ENCODE measurements at places on chromosomes 1 and 21.

GRCh38 chr1:197659171-197659570 is 116.1 kb downstream of the DENND1B start:
- DNase-seq: no peak

DNA sequence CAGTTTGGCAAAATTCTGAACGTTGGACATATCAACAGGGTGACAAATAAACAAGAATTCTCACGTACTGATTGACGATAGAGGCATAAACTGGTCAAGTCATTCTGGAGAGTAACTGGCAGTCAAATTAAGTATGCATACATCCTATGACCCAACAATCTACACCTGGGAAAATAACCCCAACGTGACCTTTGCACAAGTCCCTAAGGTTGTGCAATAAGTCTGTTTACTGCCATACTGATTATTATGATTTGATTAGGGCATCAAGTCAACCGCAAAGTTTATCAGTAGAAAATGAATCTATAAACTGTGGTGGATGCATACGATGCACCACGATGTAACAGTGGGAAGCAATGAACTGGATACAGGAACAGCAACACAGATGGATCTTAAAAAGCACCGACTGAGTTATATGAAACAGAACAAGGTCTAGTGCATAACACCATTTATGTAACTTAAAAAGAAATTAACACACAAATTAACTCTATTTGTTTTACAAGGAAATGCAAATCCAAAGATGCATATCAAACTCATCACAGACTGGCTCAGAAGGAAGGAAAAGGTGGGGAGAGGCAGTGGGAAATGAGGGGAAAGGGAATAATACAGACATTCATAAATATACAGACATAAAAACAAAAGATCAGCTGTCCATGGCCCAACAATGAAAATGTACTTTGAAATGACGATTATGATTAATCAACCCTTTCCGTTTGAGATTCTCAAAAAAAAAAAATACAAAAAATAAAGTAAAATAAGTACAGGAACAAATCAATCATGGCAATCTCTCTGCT is 41.0 kb upstream of the SEC16B start:
- DNase-seq: no peak

DNA sequence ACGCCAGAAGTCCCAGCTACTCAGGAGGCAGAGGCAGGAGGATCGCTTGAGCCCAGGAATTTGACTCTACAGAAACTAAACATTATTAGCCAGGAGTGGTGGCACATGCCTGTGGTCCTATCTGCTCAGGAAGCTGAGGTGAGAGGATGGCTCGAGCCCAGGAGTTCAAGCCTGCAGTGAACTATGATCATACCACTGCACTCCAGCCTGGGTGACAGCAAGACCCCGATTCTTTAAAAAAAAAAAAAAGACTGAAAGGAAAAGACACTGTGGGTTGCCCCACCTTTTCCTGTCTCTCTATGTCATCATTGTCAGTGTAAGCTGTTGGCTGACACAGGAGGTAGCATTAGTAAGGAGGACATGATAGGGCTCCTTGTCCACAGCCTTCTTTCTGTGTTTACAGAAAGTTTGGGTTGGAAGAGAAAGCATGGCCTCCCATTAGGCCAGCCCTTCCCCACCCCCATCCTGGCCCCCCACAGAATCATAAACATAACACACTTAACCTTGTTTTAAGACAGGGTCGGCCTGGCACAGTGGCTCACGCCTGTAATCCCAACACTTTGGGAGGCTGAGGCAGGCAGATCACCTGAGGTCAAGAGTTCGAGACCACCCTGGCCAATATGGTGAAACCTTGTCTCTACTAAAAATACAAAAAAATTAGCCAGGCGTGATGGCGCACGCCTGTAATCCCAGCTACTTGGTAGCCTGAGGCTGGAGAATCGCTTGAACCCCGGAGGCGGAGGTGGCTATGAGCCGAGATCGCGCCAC is 20.6 kb upstream of the RCAN3 start:
- peak; percentile 74 for DNase-seq

- DNase-seq: no peak
Observed at GRCh38 chr21:42581993-42582786, 68.5 kb downstream of the SLC37A1 start.

GRCh38 chr1:229523052-229523451 is 14.9 kb upstream of the NUP133 start:
- no peak for DNase-seq

DNA sequence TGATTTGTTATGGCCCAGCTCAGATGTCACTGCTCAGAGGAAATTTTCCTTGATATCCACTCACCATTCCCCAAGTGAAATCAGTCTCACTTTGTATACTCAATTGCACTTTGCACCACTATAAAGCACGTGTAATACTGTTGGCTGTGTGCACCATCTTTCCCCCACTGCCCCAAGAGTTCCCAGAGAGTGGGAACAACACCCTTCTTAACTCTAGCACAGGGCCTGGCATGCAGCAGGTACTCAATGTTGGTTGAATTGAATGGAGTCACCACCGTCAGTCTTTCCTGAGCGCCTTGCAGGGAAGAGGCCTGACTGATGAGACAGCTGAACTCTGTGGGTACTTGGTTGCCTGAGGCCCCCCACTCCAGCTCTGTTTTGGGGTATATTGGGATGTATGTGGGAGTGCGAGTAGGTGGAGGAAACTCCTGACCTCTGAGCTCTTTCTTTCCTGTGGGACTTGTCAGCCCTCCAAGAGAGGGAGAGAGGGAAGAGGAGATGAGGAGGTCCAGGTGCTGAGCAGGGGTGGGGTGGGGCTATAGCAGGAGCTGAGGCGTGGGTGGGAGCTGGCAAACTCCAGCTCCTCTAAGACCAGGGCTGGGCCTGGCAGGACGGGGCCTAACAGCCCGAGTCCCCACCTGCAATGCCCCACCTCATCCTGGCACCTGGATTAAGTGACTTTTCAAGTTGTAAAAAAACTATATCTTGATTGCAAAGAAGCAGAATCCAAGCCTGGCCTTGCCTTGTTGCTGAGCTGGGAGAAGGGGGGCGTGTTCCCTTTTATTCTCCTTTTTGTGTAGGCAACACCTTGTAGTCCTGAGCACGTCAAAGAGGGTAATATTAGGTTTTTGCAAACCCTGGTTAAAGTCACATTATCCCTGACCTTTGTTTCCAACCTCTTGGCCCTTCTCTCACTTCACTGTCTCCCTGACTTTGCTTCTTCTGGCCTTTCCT is 19.4 kb upstream of the WASF2 start:
- no peak for DNase-seq

DNA sequence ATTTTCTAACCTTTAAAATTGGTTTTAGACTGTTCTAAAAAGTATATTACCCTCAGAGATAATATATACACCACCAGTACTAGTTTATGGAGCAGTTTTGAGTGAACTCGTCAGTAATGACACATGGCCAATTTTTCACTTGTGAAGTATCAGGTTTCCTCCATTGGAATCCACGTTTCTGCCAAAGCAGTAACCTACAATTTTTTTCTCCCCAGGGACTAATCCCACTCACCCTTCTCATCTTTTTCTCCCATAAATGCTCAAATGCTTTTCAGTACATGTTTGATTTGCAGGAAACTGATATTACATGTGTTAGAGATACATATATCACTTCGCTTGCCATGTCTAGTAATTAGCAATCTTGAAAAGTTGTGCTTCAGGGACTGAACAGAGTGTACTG is 94.1 kb downstream of the COL24A1 start:
- DNase-seq: no peak

DNA sequence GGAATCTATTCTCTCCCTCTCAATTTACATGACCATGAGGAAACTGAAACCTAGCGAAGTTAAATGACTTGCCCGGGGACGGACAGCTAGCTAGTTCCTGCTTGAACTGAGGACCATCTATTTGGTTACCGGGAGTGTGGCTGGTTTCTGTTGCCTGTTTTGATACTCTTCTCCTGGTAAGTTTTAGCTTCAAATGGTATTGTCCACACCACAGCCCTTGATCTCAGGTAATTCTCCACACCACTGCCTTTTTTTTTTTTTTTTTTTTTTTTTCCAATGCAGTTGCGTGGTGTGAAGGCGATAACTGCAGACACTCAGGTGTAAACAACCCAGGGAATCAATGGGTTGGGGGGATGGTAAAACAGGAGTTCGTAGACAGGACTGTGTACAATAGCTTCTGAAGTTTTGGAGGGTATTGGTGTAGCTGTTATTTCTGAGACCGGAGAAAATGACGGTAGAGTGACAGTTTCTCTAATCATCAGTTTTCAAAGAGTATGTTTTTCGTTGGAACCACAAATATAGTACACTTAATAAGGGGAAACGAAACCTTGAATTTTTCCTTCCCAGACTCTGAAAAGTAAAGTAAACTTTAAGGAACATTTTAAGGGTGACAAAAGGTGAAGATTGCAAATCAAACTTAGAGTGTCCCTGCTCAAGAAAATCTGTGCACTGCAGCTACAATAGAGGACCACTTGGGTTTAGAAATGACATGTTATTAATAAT is 125.3 kb upstream of the CACYBP start:
- DNase-seq: no peak

GRCh38 chr1:146035048-146035423 is 13.5 kb upstream of the HJV start:
- no peak for DNase-seq

- DNase-seq: no peak
Observed at GRCh38 chr1:151547119-151547899, 7.2 kb downstream of the TUFT1 start.

DNA sequence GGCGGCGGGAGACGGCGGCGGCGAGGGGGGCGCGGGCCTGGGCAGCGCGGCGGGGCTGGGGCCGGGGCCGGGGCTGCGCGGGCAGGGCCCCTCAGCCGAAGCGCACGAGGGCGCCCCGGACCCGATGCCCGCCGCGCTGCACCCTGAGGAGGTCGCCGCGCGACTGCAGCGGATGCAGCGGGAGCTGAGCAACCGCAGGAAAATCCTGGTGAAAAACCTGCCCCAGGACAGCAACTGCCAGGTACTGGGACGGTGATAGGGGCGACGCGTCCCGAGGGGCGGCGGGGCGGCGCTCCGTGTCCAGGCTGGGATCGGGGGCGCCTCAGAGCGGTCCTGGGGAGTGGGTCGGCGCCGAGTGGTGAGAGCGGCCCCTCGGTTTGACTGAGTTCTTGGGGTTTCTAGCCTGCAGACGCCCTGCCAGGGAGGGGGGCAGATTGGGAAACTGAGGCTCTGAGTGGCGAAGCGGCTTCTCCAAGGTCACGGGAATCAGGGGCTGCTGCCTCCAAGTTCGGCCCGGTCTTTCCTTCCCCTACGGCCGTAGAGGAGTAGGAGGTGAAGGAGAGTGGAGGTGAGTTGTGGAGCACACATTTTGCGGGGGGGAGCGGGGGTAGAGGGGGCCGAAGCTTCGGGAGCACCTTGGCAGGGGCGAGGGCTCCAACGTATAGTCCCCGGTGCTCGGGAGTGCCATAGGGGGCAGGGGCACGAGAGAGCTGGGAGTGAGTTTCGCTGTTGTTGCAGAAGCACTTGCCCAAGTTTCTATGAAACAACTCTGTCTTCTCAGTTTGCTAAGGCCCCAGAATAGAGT is 508 bp downstream of the RAVER2 start:
- no peak for DNase-seq

DNA sequence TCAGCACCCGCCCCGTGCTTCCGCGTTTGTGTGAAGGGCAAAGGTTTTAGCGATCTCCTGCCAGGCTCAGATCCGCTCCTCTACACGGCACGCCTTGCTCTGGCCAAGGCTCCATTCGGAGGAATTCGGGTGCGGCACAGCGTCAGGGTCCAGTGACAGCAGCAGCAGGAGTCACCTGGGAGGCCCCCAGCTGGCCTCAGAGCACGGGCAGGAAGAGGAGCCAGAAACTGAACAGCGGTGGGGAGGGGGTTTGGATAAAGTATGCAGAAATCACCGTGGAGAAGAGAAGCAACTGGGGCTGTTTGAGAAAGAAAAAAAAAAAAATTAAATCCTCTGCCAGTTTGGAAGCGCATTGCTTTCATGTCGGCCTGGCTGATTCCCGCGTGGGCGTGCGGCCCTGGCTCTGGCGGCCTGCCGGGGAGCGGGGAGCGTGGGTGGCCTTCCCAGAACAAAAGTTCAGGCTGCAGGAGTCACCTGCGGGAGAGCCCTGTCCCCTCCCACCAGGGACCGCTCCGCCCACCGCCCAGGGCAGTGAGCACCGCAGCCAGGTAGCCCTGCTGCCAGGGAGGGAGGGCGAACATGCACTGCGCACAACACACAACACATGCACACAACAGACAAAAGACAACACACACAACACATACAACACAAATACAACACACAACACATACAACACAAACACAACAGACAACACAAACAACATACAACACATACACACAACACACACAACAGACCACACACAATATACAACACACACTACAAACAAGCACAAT is 107.6 kb downstream of the ETS2 start:
- no peak for DNase-seq

- no peak for DNase-seq
Observed at GRCh38 chr1:83491930-83492329, 507.0 kb downstream of the TTLL7 start.

DNA sequence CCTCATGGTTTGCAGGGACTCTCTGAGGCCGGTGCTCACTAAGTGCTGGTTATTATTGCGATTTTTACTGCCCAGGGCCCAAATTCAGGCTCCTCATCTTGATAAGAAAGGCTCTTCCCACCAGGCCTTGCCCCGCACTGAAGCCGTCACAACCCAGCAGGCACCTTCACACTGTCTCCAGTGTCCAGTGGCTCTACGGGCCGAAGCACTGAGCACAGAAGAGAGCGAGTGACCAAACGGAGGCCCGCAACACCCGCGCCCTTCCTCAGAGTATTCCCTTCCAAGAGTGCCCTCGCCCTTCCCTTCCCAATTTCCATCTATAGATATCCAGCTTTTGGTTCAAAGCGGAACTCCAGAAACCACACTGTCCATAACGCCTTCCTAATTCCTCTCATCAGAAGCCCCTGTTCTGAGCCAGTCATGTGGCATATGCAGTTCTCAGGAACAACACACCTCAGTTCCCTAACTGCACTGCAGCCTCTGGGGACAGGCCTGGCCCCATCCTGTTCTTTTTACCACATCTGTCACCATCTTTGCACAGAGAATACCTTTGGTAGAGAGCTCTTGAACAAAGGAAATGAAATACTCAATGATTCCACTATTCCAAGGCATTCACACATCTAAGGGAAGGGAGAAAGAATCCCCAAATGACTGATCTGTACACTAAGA is 15.1 kb downstream of the FALEC start:
- no peak for DNase-seq

GRCh38 chr1:157626099-157626498 is 28.2 kb upstream of the FCRL4 start:
- DNase-seq: no peak

All from CD4-positive, alpha-beta memory T cell (primary cell).